Stimulated activated CD4-positive, alpha-beta T cell treated with anti-CD3 and anti-CD28 coated beads, Interleukin-12 subunit alpha, Interleukin-12 subunit beta, amount 100 ng/mL, for 48 hours (primary cell): ENCODE measurements at places on chromosomes 4 and X.

DNA sequence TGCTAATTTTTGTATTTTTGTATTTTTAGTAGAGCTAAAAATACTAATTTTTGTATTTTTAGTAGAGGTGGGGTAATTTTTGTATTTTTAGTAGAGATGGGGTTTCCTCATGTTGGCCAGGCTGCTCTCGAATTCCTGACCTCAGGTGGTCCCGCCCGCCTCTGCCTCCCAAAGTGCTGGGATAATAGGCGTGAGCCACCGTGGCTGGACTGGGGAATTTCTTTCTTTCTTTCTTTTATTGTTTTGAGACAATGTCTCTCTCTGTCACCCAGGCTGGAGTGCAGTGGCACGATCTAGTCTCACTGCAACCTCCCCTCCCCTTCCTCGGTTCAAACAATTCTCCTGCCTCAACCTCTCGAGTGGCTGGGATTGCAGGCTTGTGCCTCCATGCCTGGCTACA lies 83.0 kb downstream of the FAM193A start:
- no peak for DNase-seq

DNA sequence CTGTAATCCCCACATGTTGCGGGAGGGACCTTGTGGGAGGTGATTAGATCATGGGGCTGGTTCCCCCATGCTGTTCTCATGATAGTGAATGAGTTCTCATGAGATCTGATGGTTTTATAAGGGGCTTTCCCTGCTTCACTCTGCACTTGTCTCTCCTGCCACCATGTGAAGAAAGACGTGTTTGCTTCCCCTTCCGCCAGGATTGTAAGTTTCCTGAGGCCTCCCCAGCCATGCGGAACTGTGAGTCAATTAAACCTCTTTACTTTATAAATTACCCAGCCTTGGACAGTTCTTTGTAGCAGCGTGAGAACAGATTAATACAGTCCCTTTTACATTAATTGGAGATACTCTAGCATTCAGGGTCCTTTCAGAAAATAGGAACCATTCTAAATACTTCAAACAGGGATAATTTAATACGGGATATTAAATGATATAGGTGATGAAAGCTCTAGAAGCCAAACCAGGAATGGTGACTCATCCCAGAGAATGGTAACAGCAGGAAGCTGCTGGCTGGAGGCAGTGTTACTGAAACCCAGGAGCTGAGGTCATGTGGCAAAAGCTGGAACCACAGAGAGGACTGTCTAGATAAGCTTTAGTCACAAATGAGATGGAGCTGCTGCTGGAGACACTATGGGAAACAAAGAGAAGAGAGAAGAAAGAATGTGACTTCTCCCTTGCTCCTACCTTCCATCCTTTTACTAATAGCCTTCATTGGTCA lies 57.3 kb downstream of the GSTCD start:
- DNase-seq: no peak

- no peak for DNase-seq
These were observed 61.5 kb upstream of the AMOT start for GRCh38 chrX:112901869-112902725.

DNA sequence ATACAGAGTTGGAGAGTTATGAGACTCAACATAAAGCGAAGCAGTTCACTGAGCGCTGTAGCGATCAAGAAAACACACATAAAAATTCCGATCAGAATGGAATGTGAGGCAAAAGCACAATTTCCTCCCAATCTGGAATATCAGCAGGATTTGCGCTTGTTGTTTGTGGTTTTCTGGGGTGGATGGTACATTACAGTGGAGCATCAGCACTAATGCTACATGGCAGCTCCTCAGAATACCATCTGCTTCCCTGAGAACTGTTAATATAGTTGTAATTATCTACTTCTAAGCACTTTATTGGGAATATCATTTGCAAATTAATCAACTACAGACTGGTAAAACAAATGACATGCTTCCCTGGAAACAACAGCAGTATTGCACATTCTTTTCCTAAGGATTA lies 324.1 kb upstream of the PPARGC1A start:
- no peak for DNase-seq

- no peak for DNase-seq
These were observed 84.7 kb downstream of the PPA2 start for GRCh38 chr4:105389167-105389566.

DNA sequence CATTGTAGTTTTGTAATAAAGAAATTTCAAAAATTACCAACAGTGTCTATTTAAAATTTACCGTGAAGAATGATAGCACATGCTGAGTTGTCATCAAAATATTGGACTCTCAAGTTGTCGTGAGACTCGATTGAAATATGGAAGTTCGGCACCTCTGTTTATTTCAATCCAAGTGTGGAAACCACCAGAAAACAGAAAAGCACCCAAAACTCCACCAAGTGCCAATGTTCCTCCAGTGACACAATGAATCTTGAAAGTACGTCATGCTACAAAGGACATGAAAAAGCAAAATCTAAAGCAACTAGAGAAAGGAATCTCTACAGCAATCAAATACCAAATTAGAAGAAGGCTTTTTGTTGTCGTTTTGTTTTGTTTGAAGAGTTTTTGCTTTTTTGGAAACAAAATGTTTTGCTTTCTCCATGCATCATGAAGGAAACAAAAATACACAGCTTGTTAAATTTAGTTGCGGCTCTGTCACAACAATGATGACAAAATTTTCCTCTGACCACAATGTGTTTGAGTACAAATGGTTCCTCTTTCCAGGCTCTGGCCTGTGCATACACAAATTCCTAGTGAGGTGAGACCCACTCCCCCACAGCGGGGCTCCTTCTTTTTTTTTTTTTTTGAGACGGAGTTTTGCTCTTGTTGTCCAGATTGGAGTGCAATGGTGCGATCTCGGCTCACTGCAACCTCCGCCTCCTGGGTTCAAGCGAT lies 9.6 kb upstream of the IL13RA1 start:
- no peak for DNase-seq

DNA sequence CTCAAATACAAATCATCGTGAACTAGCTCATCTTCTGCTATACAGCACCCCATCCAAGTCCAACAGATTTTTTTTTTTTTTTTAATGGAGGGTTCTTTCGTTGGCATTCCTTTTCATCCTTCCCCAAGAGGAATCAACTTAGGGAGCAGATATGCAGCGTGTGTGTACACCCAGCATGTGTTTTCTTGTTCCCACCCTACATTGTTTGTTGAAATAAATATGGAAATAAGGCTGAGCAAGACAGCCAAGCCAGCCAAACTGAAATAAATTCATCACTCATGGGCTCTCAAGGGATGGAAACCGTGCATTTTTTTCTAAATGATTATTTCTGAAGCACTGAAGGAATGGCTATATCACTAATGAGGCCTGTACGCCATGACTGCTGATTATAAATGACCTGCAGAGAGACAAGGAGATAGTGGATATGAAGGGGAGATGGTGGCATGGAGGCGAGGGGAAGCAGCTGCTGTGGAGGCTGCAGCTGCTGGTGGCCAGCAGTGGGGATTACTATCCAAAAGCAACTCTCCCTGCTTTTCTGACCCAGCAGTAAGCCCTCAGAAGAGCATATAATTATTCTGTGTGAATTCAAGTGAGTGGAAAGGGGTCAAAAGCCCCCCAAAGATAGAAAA lies 173.9 kb downstream of the MGST2 start:
- no peak for DNase-seq

DNA sequence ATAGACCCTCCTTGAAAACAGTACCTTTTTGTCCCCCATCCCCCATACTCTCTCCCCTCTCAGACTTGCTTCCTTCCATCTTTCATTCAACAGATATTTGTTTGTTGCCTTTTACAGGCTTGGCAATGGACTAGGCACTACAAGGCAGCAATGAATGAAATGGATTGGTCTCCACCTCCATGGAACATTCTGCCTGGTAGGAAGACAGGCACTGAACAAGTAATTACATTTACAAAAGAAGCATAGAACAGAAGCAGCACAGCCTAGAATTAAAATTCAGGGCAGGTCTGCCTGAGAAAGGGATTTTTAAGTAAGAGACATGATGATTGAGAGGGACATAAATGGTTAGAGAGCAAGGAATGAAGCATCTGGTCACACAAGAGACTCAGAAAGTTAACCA lies 346.1 kb downstream of the GRXCR1 start:
- DNase-seq: no peak

GRCh38 chr4:128268970-128269369 lies 18.6 kb downstream of the PGRMC2 start:
- DNase-seq: no peak

DNA sequence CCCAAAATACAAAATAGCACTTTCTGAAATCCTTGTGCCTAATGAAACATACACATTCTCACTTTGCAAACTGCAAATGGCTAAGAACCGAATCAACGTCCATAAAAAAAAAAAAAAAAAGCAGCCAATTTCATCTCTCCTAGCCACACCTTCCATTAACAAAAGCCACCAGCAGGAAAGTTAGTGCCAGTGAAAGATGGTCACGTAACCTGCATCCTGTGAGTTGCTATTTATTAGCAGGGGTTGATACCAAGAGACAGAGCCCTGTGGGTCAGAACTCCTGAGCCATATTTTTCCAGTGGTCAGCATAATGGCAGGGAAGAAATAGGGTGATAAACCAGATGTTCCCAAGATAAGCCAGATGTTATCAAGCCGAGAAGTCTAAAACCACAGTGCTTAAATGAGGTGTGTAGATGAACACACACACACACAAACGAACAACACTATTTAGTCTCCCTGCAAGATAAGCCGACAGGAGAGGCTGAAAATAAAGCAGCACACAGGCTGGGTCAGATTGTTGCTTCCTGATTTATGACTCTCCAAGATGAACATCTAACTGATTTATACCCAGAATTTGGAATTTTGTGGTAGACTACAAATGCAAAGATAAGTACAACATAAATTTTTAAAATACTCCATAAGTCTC lies 11.5 kb downstream of the PPARGC1A start:
- DNase-seq: no peak

- no peak for DNase-seq
These were observed 8.1 kb upstream of the HSD17B13 start for GRCh38 chr4:87330761-87331160.

- DNase-seq: no peak
These were observed 388.9 kb downstream of the SPRY1 start for GRCh38 chr4:123785538-123785937.

DNA sequence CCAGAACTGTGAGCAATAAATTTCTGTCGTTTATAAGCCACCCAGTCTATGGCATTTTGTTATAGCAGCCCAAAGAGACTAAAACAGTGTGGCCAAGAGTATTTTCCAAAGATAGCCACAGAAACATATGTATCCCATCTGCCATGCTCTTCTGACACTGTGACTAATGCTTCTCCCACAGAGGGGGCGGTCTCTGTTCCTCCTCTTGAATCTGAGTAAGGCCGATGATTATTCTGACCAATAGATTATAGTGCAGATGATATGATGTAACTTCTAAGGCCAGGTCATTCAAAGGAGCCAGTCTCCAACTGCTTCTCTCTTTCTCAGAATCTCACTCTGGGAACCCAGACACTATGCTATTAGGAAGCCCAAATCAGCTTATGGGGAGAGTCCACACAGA lies 570.7 kb downstream of the BCOR start:
- no peak for DNase-seq

- DNase-seq: no peak
These were observed 63.9 kb downstream of the TRMT44 start for GRCh38 chr4:8504279-8505007.

GRCh38 chr4:24639714-24640113 lies 55.4 kb upstream of the DHX15 start:
- no peak for DNase-seq

- DNase-seq: no peak
These were observed 985.0 kb downstream of the C4orf33 start for GRCh38 chr4:130080872-130081451.

DNA sequence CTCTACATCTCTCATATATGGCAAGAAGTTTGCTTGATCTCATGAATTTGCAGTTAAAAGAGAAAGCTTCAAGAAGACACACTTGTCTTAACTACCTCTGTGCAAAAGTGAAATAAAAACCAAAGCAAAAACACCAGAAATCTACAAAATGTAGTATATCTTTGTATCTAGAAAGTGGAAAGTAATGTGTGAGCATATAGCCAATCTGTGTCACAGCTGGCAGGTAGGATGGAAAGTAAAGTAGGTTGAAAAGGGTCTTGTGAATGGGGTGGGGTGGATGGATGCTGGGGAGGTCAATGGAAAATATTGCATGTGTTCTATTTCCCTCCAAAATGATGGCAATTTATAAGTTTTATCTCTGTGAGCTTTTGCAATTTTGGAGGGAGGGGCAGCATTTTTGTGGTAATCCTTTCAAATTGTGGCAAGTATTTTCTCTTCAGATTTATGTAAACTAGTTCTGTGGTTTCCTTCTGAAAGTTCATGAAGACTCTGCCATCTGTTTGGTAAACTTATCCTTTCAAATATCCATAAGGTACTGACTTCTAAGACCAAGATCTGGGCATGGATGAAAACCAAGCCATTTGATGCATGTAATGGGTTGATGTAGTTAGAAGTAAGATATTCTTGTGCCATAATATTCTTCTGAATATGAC lies 215.9 kb upstream of the GIMD1 start:
- no peak for DNase-seq

GRCh38 chr4:107751670-107752069 lies 31.6 kb upstream of the PAPSS1 start:
- DNase-seq: no peak

DNA sequence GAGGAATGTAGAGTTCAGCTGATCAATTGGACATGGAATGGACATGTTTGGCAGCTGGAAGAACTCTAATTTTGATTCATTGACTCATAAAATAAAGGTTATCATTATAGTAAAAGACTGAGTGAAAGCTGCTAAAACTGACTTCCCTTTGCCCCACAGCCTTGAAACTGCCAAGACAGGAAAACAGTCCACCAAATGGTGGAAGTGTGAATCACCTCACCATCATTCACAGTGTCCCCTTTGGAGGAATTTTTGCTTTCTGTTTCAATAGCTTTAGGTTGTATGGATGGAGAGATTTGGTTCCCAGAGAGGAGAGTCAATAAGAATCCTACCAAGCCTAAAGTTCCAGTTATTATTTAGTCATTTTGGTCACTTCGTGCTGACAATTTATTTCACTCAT lies 20.8 kb upstream of the FREM3 start:
- DNase-seq: no peak

DNA sequence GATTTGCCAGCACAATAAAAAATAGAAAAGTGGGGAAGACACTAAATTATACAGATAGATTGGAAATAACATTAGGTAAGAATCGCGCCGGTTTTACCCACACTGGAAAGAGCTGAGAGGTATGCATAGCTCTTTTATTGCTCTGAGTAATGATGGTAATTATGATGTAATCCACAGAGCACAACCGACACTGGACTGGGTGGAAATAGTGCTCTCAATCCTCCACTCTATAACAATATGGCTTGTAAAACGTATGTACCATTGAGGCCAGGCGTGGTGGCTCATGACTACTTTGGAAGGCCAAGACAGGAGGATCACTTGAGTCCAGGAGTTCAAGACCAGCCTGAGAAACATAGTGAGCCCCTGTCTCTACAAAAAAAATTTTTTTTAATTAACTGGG lies 104.3 kb upstream of the RAPGEF2 start:
- no peak for DNase-seq
